ENCODE measurements at places on chromosomes 5 and 9.

DNA sequence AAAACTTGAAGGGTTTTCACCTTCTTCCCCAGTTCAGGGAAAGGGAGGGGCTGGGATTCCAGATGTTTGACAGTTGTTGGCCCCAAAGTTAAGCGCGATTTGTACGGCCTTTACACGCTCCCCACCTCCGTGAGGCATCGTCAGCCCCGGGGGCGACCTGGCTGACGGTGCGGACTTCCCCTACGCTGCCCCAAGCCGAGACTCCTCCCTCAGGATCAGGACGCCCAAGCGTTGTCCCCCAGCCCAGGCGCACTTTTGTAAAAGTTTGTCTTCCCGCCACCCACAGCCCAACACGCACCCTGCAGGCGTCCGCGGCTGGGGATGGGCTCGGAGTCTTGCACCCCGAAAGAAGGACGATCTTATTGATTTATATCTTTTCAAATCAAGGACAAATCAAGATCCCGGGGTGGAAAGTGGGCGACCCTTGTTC lies 713 bp downstream of the MOB3B start:
- DNase-seq = no peak

DNA sequence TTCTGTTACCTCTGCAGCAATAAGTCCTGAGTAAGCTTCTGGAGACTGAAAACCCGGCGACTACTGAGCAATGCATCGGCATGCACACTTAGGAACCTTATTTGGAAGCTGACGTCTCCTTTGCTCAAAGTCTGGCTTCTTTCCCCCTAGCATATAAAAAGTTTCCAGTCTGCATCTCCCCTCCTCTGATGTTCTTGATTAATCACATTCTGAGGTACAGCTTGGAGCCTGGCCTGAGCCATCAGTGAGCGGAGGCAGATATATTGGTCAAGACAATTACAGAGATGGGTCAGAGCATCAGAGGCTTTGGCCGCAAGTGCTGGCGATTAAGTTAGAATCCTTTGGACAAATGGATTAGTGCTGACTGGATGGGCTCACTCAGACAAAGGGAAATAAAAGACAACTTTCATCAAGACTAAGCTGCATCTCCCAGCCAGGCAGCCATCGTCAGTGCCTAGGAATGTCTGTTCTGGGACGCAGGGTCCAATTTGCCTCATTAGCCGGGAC lies 140.7 kb downstream of the MTX3 start:
- DNase-seq = no peak

GRCh38 chr5:150358261-150359095 lies 981 bp downstream of the TCOF1 start:
- DNase-seq = no peak

DNA sequence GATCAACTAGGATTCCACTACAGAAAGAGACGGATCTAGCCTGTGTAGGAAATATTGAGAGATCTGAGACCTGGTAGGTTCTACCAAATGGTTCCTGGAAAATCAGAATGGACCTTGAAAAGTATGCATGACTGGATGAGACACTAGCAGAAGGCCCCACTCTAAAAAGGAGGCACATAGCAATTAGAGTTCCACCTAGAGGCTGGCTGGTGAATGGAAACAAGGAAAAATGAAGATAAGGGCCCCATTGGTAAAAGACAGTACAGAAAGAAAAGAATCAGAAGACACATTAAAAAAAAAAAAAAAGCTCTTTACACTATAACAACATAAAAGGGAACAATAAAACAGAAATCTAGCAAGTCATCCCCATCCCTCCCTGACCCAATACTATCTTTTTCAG lies 518.5 kb downstream of the NR2F1-AS1 start:
- DNase-seq = no peak

DNA sequence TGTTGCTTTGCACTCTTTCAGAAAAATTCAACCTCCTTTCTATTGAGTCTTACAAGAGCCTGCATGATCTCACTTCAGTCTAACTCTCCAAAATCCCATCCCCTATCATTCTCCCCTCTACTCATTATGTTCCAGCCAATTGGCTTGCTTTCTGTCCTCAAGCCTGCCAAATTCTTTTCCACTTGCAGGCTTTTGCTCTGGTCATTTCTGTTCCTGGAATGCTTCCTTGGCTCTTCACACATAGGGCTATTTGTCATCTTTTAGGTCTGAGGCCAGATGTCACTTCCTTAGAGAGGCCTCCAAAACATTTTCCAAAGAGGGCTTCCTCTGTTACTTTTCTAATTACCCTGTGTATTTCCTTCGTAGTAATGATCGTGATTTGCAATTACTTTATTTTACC lies 11.8 kb upstream of the CHD1 start:
- DNase-seq = no peak

GRCh38 chr5:154110716-154111115 lies 71.9 kb downstream of the MFAP3 start:
- DNase-seq = no peak

DNA sequence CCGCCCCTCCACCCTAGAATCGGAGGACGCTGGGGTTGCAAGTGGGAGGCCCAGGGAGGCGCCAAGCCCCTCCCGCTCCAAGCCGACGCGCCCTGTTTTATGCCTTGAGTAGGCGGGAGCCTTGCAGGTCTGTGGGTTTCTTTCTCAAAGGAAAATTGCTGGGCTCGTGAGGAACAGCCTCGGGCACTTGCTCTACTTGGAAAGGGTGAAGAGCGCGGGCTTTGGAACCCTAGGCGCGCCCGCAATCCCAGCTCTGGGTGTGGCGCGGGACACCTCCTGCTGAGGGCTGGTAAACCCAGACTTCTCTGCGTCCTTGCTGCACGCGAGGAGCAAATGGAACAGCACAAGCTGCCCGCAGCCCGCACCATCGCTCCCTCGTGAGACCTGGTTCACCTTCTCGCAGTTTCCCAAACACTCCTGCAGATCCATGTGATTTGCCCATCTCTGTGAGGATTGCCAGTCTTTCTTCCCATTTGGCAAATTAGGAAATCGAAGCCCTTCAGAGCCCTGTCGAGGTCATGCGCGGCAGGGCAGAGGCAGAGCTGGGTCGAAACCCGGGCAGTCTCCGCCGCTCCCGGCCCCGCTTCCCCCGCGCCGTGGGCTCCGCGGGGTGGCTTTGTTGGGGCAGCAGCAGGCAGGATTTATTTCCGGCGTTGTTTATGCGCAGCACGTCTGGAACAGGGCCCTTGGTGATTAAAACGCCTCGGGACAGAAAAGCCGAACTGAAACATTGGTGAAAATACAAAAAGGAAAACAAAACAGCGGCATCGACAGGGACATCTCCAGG lies 98.4 kb upstream of the CPLX2 start:
- DNase-seq = no peak

DNA sequence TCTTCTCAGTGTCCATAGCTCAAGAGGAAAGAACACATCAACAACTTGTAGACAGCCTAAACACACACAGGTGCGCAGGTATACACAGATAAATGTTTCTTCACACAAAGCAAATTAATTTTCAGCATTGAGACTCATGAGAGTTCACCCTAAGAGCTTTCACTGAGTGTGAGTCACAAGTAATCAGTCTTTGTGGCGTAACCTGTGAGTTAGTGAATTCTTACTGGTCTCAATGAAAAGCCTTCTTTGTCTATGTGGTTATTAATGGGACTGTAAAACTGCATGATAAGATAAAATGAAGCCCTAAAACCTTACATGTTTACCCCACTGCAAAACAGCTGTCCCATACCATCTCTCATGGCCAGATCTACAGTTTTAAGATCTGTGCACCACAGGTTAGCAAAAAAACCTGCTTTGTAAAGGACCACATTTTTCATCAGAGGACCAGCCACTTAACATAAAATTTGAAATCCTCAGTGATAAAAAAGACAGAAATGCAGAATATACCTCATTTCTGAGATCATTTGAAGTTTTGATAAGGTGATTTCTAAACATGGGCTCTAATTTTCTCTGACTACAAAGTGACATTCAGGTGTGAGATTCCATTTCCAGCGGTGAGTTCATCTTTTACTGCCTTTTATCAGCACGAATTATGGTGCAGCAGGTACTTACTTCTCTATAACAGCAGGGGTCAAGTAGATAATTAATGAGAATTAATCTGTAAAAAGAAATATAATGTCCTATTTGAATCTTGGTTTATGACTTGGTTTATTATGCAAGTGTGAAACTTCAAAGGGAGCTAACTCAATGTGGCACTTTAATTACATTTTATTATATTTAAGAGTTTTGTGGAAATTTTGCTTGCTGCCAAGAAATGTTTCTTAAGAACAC lies 335.7 kb upstream of the PIK3R1 start:
- DNase-seq = no peak

DNA sequence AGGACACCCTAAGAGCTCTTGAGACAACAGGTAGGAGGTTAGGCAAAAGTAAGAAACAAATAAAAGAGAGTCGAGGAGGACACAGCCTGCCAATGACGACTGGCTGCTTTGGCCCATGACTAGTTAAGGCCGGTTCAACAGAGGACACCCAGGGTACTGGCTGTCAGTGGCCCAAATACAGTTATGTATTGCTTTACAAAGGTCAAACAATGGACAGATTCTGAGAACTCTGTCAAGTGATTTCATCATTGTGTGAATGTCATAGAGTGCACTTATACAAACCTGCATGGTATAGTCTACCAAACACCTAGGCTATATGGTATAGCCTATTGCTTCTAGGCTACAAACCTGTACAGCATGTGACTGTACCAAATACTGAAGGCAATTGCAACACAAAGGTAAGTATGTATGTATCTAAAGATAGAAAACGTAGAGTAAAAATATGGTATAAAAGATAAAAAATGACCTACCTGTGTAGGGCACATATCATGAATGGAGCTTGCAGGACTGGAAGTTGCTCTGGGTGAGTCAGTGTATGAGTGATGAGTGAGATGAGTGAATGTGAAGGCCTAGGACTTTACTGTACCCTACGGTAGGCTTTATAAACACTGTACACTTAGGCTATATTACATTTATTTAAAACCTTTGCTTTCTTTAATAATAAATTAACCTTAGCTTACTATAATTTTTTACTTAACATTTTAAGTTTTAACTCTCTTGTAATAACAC lies 6.5 kb upstream of the FAM81B start:
- DNase-seq = no peak

- peak; percentile 49 for DNase-seq
These were observed 650 bp downstream of the MYORG start for GRCh38 chr9:34375901-34376595.

DNA sequence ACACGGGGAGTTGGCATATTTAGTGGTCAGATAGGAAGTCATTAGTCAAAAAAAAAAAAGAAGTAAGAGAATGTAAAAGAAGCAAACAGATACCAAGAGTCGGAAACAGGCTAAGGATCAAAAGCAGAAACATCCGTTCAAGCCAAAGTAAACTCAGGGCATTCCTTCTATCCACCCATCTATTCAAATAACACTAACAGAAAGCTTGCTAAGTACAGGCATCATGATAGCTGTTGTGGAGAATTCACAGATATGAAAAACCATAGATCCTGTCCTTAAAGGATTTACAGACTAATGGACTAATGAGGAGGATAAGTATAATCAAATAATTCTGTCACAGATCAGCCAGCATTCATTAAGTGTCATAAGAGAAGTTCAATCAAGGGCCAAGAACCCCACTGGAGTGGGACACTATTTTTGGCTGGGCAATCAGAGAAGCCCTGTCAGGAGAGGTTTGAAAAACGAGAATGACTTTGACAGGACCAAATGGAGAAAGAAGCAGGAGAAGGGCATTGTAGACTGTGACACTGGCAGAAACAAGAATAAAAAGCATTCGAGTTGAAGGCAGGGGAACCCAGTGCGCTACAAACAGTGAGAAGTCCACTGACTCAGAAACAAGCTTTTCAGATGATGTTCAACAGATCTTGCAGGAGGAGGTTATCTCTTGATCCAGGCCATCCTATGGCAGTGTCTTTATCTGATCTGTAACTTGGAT lies 154.2 kb upstream of the TSLP start:
- DNase-seq = no peak

- DNase-seq = peak; percentile 3
These were observed 263.5 kb downstream of the YTHDC2 start for GRCh38 chr5:113776832-113777525.

GRCh38 chr5:59819806-59820205 lies 73.7 kb downstream of the PDE4D start:
- no peak for DNase-seq

DNA sequence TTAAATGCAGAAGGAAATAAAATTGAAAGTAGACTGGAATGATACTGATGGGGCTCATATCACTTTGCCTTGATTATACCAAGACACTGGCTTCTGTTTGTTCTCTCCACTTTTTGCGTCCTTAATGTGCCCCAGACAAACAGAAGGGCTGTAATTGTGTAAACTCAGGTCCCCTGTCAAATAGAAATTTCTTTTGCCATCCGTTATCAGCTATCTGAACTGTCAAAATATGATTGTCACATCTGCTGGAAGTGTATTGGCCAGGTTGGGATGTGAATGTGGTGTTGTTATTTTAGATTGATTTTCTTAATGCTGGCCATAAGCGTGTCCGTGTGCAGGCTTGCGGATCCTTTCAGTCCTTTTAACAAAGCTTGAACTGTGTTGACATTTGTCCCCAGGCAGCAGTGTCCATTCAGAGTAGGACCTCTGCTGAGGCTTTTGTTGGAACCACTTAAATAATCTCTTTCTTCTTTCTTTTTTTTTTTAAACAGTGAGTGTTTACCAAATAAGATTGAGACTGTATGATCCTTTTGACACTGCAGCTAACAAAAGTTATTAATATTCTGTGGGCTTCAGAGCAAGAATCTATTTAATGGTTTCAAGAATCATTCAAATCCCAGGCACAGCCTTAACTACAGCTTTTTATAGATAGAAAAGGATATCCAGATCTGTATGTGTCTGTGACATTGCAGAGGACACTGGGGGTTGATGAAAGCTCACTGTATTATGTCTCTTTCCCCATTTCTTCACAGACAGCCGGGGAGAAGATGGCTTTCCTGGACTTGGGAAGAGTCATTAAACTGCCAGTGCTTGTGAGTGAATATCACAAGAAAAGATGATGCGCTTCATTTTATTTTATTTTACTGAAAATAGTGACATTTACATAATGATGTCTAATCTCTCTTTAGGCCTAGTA lies 171.7 kb downstream of the ZNF608 start:
- no peak for DNase-seq

GRCh38 chr9:91795598-91796241 lies 154.3 kb downstream of the ROR2 start:
- DNase-seq = no peak

DNA sequence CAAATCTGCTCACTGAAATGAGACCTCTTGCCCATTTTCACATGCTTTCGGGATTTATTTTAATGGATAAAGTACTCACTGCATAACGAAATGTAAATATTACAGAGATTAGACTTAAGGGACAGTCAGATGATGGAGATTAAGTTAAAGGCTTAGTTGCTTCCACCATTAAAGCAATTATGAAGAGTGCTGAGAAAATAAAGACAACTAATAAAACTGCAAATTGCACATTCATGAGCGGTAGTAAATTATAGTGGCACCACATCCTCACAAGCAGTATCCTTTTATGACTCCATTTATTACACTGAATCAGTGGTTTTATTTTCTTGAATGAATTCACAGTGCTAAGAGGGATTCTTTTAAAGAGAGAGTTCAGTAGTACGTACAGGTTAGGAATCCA lies 76.2 kb upstream of the TMED7 start:
- DNase-seq = no peak

DNA sequence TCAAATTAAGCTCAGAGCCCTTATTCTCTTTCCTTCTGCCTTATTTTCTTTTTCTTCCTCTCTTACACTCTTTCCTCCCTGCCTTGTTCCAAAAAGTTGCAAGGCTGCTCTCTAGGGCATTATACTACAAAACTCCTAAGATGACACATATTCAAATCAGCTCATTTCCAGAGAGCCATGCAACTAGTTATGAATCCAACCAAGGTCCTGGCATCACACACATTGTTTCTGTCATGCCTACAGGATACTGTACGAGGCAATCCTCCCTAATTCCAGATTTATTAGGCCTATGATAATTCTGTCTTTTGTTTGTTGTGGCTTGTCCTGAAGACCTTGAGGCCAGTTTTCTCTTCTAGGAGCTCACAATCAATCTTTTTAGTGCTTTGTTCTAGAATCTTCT lies 87.0 kb upstream of the TBCA start:
- DNase-seq = no peak
